Stimulated activated CD8-positive, alpha-beta memory T cell treated with anti-CD3 and anti-CD28 coated beads, Interleukin-7, amount 100 ng/mL, for 1 hour (primary cell): ENCODE measurements at places on chromosomes 1 and 21.
A peak's percentile ranks its signal among the peaks of the same experiment; 100 is the strongest.

- DNase-seq = no peak
Measured at GRCh38 chr1:9901148-9902059, 8.7 kb downstream of the CTNNBIP1 start.

- no peak for DNase-seq
Measured at GRCh38 chr1:41355356-41355755, 5.9 kb upstream of the FOXO6 start.

GRCh38 chr1:119316870-119317416, 51.6 kb upstream of the HAO2 start:
- no peak for DNase-seq

DNA sequence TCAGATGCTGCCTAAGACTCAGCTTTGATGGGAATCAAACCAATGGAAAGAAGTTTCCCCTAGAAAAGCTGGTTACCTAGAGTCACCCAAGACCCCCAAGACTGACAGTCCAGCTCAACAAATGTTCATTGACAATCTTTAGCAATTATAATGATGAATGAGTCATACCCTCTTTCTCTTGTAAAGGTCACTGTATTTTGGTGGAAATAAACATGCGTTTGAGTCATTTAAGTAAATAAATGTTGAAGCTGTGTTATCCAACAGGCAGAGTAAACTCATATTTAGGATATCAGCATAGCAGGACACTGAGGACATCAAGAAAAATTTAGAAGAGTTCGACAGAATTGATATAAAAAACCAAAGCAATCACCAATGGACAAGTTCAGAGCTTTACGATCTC, 295.9 kb downstream of the RGS7 start:
- no peak for DNase-seq

GRCh38 chr1:180135535-180135934, 19.1 kb upstream of the QSOX1 start:
- DNase-seq = no peak

DNA sequence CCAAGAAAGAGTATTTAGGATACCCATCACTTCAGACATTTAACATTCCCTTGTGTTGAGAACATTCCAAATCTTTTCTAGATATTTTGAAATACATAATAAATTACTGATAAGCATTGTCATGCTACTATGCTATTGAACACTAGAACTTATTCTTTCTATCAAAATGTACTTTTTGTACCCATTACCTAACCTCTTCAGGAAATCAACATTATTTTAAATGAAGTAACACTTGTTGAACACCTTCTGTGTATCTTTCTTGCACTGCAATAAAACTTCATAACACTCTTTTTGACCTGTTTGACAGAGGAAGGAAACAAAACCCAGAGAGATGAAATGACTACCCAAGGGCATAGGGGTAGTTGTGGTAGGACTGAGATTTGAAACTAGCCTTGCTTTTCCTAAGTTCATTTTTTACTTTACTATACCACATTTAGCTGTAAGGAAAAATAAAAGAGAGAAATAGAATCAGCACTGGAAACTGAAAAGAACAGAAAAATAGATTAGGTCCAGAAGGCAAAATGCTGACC, 99.4 kb downstream of the UCHL5 start:
- DNase-seq = no peak

DNA sequence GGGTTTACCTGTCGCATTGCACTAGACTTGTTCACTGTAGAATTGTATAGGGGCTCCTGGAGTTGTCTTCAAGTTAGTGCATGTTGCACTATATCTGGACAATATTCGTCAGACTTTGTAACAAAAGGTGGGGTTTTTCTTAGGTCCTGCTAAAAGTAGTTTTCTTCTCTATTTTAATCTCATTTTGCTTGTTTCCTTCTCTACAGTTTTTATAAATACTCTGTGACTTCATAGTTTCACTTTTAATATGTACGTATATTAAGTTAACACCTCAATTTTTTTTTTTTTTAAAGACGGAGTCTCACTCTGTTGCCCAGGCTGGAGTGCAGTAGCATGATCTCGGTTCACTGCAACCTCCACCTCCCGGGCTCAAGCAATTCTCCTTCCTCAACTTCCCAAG, 26.5 kb upstream of the MRPS6 start:
- no peak for DNase-seq

DNA sequence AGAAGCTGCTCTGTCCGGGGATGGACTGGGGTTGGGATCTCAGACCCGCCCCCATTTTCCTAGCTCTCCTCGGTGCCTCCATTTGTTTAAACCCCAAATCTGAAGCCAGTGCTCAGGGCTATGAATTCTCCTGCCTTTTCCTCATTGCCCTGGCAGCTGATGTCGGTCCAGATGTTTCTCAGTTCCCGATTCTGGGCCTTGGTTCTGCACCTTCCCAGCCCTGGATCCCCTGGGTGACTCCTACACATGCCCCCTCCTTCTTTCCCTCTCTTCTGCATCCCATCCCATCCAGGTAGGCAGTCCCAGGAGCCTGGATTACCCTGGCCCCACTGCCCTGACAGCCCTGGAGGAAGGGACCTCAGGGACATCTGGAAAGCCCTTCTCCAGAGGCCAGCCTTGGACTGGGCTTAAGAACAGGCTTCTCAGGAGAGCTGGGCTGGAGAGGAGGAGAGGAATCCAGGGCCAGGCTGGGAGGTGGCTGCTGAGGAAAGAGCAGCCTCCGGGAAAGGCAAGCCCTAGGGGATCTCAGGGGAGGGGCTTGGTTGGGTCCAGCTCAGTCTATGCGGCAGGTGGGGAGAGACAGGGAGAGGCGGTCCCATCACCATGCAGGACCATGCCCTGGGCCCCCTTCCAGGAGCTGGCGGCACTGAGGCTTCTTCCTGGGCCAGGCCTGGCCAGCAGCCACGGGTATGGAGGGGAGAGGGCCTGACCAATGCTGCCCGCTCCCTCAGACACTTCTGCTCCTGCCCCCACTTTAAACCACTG, 6.8 kb upstream of the EPS8L3 start:
- no peak for DNase-seq

DNA sequence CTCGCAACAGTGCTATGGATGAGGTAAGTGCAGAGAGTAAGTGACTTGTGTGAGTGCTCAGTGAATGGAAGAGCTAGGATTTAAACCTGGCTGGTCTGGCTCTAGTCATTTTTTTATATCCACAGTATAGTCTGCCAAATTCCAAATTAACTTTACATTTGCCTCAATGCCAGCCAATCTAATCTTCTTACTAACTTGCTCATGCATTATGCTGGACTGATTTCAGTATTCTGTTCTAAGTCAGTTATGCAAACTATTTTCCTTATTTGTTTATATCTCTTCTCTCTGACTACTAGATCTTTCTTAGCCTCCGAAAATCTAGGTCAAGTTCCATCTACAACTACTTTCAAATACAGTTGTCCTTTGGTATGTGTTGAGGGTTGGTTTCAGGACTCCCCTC, 133.3 kb downstream of the XPR1 start:
- DNase-seq = no peak

GRCh38 chr1:203765029-203765837, at the start of gene LAX1:
Gene LAX1, plus strand, starts transcription at chr1:203765183. Its CDS starts 383 bp downstream, at chr1:203765566.
- DNase-seq = peak; percentile 68

- no peak for DNase-seq
Measured at GRCh38 chr1:110673197-110673701, 1.5 kb downstream of the KCNA3 start.

DNA sequence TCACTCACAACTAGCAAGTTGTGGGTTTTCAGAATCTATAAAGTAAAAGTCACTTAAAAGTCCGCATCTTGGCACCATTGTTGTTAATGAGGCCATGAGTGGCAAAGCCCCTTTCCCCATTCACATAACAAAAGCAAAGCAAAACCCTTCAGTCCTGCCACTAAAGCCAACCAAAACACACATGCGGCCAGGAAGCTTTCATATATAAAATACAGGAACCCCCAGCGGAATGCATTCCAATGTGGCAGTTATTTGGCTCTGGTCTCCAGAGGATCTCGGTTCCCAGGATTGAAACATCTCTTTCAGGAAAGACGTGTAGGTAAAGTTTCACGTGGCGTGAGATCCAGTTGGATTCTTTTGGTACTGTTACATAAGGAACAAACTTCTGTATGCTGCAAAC, 2.5 kb upstream of the LBR start:
- DNase-seq = no peak

DNA sequence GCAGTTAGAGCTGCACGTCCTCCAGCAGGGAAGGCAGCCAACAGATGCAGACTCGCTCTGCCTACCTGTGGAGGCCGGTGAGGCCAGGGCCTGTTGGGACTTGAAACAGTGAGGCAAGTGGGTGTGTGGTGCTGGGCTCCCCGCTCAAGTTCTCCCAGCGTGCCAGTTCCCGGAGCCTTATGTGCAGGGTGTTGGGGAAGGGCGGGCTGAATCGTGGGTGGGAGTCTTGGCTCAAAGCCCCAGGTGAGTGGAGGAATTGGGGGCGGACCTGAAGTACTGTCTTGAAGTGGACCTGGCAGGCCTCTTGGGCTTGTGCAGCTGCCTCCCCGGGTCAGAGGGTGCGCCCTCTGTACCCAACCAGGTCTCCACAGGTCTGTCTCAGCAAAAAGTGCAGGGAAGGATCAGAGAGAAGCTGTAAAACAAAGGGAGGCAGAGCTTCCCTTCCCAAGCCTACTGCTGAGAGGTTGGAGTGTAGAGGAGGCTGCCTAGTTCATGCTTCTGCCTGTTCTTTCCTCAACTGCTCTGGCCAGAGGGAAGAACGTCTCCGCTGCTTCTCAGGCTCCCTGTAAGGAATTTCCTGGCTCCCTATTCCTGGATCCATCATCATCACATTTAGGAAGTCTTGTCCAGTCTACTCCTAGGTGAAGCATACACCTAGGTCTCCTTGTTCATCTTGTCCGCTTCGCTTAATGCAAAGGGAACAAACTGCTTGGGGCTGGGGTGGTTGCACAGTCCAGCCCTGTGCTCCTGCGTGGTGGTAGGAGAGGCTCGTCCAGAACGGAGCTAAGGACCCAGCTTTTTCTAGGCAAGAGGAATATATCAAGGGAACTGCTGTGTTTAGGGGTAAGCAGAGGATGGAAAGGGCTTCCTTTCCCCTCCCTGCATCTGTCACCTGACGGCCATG, 14.9 kb downstream of the UTP11 start:
- no peak for DNase-seq

DNA sequence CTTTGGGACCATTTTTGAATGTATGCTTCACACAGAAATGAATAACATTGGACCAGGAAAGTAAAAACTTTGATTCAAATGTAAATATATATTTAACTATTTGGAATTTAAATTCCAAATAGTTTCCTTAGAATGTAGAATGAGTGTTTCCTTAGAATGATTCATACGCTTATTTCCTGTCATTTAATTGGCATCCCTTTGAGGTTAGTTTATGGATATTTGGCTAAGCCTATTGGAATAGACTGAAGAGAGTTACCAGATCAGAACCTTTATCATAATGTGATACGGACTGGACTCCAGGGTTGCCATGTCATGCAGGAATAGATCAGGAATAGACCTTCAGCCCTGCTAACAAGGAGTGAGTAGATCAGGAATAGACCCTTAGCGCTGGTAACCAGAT, 133.1 kb downstream of the TNNI3K start:
- no peak for DNase-seq

GRCh38 chr1:197469620-197470210, 201.7 kb downstream of the CRB1 start:
- no peak for DNase-seq

- no peak for DNase-seq
Measured at GRCh38 chr1:178964469-178965330, 61.0 kb upstream of the FAM20B start.

- no peak for DNase-seq
Measured at GRCh38 chr21:35716876-35717565, 343.3 kb downstream of the SETD4 start.

DNA sequence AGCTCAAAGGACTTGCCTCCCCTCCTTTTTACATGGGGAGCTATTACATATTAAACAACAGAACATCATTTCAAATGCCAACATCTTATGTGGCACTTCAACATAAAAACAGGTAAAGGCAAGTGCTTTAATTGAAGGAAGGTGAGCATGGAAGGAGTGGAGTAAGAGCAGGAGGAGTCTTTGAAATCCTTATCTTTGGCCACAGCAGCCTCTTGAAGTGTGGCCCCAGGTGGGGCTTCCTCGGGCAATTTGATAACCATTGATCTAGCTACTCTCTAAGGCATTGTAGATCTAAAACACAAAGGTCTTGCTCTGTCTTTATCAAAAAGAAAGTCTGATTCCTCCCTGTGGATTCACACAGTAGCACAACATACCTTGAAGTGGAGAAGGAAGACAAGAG, 70.9 kb upstream of the PPP2R5A start:
- no peak for DNase-seq

DNA sequence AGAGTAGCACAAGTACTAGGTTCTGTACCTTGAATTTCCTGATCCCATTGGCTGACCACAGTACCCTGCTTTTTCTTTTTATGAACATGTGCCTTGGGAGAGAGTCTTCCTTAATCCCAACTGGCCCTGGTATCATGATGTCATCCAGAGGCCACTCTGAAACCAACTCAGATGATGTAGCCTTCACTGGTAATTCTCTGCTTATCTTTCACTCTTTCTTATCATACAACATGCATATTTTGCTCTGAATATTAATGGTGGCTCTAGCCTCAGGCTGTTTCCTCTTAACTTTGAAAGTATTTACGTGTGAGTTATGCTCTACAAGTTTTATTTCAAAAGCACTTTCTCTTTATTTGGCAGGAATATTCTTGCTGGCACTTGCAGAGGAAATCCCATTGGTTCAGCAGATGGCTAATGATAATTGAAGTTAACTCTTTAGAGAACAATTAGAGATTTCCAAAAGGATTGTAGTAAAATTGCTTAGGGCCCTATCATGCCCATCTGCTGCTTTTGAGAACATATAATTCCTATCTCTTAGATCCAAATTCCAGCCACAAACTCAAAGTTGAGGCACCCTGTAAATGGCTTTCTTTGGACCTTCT, 86.1 kb downstream of the PTGER3 start:
- DNase-seq = no peak

DNA sequence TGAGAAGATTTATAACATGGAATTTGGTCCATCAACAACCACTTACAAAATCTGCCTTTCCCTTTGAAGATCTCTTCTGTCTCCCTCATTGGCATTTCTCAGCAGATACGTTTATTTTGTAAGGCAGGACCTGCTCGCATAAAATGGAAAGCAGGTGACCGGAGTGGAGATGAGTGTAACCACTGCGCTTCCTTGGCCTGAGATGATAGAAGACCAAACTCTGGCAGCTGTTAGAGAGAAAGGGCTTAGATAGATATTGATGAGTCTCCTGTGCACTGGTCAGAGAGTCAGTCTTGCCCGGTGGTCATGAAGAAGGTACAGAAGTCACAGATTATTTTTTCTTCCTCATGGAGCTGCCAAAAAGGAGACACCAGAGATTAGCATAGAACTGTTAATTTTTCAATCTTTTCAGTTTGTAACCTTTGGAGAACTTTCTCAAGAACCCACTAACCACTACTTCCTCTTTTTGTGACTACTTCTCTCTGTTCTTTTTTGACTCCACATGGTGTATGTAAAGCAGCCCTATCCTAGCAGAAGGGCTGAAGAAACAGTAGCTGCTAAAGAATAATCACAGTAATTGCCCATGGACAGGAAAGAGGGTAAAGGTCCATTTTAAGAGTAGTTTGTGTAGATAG, 47.6 kb downstream of the FCRL3 start:
- DNase-seq = no peak

- DNase-seq = no peak
Measured at GRCh38 chr1:172895050-172895460, 155.7 kb downstream of the TNFSF18 start.

- DNase-seq = no peak
Measured at GRCh38 chr1:6822530-6823359, 37.5 kb downstream of the CAMTA1 start.
